GM23248 (cell line): ENCODE measurements at places on chromosomes 2 and 18. TPM values are rescaled to one million over a fixed set of nuclear protein-coding genes. Genes with fewer than 3 reads are reported as not detected.

The HDLBP gene
- total RNA-seq, result 707 and 711 TPM in 2 replicates

DNA sequence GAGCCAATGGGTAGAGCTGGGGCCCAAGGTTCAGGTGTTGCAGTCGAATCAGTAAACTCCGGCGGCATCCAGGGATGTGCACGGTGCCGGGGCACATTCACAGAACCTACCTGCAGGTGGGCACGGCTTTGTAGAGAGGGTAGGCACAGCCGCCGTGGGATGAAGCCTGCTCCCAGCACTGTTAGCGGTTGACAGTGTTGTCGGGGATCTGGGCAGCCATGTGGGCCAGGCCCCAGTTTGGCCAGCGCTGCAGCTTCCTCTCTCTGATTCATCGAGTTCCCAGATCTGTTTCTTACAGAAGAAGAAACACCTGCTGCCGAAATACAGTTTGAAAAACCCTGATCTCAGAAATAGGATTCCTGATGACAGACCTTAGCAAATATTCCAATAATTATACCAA lies 274.8 kb downstream of the AGAP1 start:
- H3K4me1 ChIP-seq, result peaks cover 10% of the 10 kb centered on the region
- H3K36me3 ChIP-seq, result no peaks in the 10 kb centered on the region
- H3K27me3 ChIP-seq, result no peaks in the 10 kb centered on the region
- no peak overlapping the region for H3K27ac ChIP-seq
- DNase-seq, result no peak

The DYNAP gene
- total RNA-seq, result not detected in 2 replicates

The CAPN14 gene
- 0.11 TPM in 1 of 2 replicates, not detected in the other for total RNA-seq

GRCh38 chr2:222899413-222900181 lies 38.8 kb downstream of the ACSL3 start:
- DNase-seq, result no peak
- no peaks in the 10 kb centered on the region for H3K36me3 ChIP-seq
- peaks cover 21% of the 10 kb centered on the region for H3K4me1 ChIP-seq
- no peaks in the 10 kb centered on the region for H3K27me3 ChIP-seq
- H3K27ac ChIP-seq, result no peak overlapping the region
- no peak overlapping the region for H3K4me3 ChIP-seq

- no peak for DNase-seq
- no peak overlapping the region for H3K27ac ChIP-seq
- no peak overlapping the region for H3K4me3 ChIP-seq
- no peaks in the 10 kb centered on the region for H3K4me1 ChIP-seq
- H3K36me3 ChIP-seq, result no peaks in the 10 kb centered on the region
These were observed 78.5 kb upstream of the GPC1 start for GRCh38 chr2:240356700-240357640.

GRCh38 chr2:185835974-185836373 lies 97.4 kb downstream of the FSIP2 start:
- no peaks in the 10 kb centered on the region for H3K27me3 ChIP-seq
- no peaks in the 10 kb centered on the region for H3K36me3 ChIP-seq
- DNase-seq, result no peak
- no peak overlapping the region for H3K27ac ChIP-seq

The REG3G gene
- not detected in 2 replicates for total RNA-seq
